CD4-positive, alpha-beta memory T cell (primary cell): ENCODE measurements at places on chromosomes 4 and X.

- DNase-seq = no peak
Observed at GRCh38 chrX:134624046-134624430, 34.2 kb downstream of the PLAC1 start.

DNA sequence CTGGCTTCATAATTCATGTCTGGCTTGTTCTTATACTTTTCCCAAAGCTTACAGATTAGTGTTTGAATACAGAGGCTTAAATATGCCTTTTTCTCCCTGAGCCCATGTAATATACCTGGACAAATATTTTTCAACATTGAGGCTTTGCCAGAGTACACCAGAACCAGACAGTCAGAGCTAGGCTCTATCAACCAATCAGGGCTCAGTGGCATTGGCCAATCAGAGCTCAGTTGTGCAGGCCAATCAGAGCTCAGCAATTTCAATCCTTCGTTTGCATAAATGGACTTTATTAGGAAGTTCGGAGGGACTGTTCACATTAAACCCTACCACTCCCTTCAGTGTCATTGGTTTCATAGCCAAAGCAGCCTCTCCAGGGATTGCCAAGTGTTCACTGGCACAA lies 51.2 kb upstream of the TMSB15B start:
- DNase-seq = no peak

- DNase-seq = no peak
Observed at GRCh38 chr4:59728496-59728895, 1471.6 kb upstream of the ADGRL3 start.

- no peak for DNase-seq
Observed at GRCh38 chr4:87354168-87355102, 31.8 kb upstream of the HSD17B13 start.

- DNase-seq = no peak
Observed at GRCh38 chr4:40552536-40552935, 77.1 kb downstream of the RBM47 start.

DNA sequence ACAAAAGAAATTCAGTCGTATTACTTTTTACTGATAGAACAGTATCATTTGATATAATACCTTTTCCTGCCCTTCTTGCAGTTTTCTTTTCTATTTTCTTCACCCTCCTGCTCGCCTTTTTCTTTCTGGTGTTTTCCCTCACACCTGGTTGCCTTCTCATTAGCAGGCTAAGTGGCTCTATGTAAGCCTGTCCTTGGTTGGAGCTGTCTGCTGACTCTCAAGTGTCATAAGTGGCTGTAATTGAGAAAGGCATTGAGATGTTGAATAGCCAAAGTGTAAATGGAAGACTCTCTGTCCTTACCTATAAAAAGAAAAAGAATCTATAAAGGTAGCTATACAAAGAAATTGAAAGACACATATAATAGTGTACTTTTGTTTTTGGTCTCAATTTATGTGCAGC lies 180.7 kb downstream of the ADGRL3 start:
- DNase-seq = no peak

DNA sequence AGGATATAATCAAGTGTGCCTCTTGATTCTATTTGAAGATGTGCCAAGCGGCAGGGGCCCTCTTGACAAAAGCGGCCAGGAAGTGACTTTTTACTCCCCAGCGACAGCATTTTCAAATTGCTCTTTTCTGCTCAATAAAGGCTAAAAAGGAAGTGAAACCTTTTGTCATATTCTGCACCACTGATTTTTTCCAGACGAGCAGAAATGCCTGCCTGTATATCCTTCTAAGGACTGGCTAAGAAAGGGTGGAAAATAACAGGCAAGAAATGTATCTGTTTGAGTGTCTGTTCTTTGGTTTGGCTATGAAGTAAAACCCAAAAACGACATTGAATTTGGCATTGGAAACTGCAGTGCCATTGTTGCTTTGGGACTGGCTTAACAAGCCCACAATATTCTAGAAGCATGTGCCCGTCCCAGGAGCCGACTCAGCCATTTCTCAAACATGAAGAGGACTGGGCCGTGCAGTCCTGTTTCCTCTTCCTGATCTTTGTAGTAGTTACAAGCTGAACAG lies 25.4 kb downstream of the TMSB4X start:
- peak; percentile 61 for DNase-seq

GRCh38 chr4:147928400-147928799 lies 196.5 kb downstream of the ARHGAP10 start:
- DNase-seq = no peak

GRCh38 chrX:883588-883987 lies 253.0 kb downstream of the SHOX start:
- DNase-seq = no peak

- DNase-seq = no peak
Observed at GRCh38 chr4:104915864-104916263, 230.8 kb upstream of the TET2 start.

DNA sequence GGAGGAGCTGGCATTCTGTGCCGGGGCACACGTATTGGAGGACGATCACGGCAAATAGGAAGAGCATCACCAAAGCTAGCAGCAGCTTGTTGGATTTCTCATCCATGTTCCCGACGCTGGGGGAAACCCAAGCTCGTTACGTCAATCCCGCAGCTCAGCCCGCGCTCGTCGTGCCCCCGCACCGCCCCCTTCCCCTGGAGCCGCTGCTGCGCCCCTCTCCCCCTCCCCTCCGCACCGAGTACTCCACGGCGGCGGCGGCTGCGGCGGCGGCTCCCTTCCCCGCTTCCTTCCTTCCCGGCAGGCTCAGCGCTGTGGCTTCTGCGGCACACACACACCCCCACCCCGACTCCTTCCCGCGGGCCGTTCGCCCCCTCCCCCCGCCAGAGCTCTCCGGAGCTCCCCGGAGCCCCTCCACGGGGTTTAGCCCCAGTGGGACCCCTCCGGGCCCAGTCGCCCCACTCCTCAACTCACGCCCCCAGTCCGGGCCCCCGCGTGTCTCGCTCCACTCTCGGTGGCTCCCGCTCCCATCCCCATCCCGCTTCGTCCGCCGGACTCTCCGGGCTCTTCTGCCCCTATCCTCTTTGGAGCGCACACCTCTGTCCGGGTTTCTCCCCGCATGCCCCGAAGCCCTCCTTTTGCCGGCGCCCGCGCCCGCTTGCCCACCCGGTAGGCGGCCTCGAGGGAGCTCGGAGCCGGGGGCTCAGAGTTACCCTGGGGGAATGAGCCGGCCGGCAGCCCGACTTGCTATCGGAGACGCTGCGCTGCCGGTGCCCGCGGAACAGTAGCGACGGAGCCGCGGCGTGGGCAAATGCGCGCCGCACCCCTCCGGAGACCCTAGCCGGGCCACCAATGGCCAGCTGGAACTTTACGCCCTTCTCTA lies 978 bp downstream of the HS6ST2 start:
- DNase-seq = peak; percentile 44

DNA sequence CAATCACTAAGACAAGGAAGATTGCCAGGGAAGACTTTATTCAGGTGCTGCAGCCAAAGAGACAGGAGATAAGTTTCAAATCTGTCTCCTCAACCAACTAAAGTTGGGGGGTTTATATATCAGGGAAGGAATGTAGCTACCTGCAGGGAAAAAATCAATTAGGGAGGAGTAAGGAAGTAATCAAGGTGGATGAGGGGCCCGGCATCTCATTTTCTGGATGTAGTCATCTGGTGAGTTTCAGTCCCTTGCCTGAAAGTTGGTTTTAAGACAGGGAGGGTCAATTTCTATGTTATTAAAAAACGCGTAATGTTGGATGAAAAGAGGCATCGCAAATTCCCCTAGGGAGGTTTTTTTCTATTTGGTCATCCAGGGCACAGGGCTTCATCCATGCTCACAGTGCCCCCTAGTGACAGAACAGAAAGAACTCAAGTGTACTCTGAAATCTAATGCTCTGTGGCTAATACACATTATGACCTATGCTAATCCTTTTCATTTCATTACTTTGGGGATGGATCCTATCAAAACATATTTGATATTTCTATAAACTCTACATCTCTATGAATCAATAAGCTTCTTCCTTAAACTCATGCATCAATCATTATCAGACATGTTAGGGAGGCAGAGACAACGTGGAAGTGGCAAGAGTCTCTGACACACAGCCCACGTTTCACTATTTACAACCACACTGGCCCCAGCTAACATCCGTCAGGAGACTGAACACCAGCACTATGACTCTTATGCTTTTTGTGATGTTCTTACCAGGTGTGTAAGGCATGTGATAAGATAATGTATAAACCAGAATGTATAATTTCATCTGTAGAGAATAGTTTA lies 1577.0 kb upstream of the TENM3 start:
- peak; percentile 1 for DNase-seq

- DNase-seq = no peak
Observed at GRCh38 chr4:183147196-183147595, 48.1 kb downstream of the WWC2 start.

DNA sequence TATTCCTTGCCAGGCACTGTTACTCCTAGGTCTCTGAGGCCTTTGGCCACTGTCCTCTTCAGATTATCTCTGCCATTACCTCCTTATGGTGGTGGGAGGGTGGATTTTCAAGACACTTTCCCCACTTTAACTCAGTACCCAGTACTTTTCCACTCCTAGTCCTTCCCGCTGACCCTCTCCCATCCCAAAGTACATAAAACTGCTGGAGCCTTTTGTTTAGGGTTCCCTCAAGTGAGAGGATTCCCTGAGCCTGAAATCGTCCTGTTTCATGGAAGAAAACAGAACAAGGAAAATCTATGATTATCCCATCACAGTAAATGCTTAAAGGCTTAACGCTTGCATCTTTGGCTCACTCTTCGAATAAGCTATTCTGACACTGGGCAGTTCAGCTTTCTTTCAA lies 1742.5 kb upstream of the ADGRL3 start:
- DNase-seq = no peak

GRCh38 chrX:129786210-129786651 lies 6.5 kb downstream of the SASH3 start:
- DNase-seq = no peak

GRCh38 chr4:105283501-105283900 lies 136.8 kb downstream of the TET2 start:
- DNase-seq = no peak

GRCh38 chr4:122309988-122310626 lies 68.7 kb upstream of the ADAD1 start:
- DNase-seq = no peak

DNA sequence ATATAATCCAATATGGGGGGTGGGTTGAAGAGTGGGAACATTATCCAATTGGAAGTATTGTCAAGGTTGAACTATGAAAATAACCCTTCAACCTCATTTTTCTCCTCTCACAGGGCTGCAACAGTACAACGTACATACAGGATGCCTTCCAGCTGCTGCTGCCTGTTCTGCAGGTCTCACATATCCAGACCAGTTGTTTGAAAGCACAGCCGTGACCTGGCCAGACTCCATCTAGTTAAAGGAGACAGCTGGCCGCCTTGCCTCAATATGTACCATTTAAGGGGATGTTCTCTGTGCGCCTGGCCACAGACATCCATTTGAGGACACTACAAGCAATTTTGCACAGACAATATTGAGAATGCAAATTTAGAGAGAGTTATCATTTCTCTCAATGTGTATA lies 75.7 kb downstream of the FAM114A1 start:
- no peak for DNase-seq

- DNase-seq = peak; percentile 5
Observed at GRCh38 chr4:105191621-105192210, 45.0 kb downstream of the TET2 start.

- no peak for DNase-seq
Observed at GRCh38 chrX:16213961-16214360, 46.7 kb downstream of the MAGEB17 start.

- no peak for DNase-seq
Observed at GRCh38 chr4:3520796-3521600, 11.2 kb downstream of the LRPAP1 start.

- no peak for DNase-seq
Observed at GRCh38 chrX:151184705-151185104, 8.3 kb downstream of the GPR50 start.

- DNase-seq = no peak
Observed at GRCh38 chr4:31545755-31546154, 825.6 kb downstream of the PCDH7 start.

DNA sequence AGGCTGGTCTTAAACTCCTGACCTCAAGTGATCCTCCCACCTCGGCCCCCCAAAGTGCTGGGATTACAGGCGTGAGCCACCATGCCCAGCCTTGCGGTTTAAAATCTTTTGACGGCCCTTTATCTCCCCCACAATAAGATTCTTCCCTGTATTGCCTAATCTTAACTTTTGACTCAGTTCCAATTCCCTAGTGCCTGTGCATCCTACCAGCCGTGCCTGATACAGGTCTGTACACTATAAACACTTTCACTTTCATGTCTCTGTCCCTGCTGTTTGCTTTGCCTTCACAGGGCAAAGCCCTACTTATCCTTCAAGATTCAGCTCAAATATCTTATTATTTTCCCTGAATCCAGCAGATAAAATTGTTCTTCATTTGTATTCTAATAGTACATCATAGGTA lies 74.6 kb downstream of the WDR44 start:
- DNase-seq = no peak

DNA sequence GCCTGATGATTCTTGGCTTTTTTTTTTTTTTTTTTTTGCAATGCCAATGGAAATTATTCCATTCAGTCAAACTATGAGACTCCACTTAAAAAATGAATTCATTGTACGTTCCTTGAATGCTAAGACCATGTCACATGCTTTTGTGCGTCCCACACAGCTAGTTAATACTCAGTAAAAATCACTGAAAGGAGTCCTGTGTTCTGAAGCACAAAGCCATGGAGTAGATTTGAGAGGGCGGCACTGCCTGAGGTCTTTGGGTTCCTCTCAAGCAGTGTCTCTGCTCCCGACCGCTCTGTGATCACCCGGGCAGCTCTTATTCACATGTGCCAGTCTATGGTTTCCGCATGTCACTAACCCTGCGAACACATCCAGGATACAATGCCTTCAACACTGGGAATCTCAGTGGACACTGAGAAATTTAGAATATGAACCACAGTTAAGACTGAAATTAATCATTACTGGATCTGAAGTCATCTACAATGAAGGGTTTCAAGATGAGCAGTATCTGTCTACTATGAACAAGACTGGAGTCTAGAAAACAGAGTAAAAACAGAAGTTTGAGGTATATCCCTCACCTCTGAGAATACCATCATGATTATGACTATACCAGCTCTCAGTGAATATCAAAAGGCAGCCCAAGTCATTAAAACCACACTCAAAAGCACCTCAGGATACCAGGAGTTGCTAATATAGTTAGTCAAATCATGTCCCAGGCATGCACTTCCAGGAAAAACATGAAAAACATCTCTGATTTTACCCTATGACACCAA lies 193.0 kb downstream of the MGST2 start:
- DNase-seq = no peak

GRCh38 chr4:65917486-65917885 lies 247.2 kb upstream of the EPHA5 start:
- DNase-seq = no peak

DNA sequence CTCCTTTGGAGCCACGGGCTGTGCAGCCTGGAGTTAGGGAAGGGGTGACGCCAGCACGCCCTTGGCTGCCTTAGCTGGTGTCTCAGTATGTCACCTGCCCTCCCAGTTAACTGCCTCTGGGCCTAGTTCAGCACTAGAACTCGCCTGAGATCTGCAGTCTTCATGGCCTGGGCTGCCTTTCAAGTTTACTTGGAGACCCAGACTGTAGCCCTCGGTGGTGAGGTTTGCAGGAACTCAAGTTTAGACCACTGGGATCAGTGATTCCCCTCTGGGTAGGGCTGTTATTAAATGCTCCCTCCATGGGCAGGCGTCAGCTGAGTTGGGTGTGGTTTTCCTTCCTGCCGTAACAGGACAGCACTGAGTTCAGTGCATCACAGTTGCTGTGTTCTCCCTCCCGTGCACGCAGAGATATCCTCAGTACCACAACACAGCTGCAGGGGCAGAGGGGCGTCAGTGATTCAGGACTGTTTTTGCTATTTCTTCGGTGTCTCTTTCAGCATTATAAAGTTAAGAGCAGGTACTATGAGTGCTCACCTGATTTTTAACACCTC lies 30.5 kb downstream of the PLAC8 start:
- peak; percentile 75 for DNase-seq
